ENCODE measurements at places on chromosomes 4 and X.
A peak's percentile ranks its signal among the peaks of the same experiment; 100 is the strongest.

DNA sequence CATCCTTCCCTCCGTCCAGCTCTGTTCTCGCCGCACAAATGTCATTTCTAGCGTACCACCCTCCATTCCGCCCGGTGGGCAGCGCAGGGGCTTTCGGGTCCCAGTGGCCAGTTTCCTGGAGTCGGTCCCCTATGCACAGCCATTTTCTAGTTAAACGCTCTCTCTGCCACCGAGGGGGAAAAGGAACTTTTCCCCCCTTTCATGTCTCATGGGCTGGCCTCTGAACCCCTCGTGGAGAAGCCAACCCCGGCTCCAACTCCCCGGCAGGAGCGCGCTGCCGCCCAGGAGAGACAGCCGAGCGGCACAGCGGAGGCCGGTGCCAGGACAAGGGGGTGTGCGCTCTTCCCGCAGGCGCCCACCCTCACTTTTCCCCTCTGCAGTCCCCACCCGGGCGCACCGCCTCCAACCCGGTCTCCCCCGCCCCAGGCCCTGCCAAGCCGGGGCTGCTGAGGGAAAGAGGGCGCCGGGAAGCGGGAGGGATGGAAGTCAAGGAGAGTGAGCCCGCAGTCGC lies 662 bp downstream of the APBB2 start:
- H3K27ac ChIP-seq = peak overlapping the region; percentile 54
- H3K27me3 ChIP-seq = no peaks in the 10 kb centered on the region
- peak; percentile 60 for DNase-seq
- peak overlapping the region; percentile 72 for H3K4me3 ChIP-seq
- H3K4me1 ChIP-seq = peaks cover 8% of the 10 kb centered on the region

DNA sequence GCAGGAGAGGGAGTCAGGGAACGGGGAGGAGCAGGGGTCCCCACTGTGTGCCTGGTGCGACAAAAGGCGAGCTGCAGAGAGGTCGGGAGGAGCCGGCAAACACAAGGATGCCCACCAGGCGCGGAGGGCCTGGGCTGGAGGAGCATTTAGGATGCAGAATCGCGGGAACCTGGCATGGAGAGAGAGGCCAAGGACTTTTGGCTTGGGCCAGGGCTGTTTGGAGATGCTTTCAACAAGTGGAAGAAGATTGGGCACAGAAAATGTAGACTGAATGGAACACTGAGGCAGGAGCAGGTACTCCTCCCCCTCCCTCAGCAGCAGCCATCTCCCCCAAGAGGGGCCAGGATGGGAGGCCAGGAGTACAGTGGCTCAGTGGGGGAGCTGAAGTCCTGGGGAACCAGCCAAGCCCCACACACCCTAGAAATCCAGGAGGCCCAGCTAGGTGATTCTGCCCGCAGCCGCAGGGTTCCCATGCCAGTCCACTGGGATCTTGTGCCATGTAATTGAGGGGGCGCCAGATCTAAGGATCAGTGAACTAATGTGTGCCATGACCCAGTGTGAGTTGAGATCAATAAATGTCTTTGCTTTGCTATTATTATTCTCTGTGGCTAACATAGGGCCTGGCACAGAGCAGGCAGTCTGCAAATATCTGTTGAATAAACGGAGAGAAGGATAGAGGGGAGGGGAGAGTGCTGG lies 1.1 kb upstream of the ABLIM2 start:
- no peak for DNase-seq

GRCh38 chrX:111411983-111412382 lies at the start of gene DCX:
Gene DCX, minus strand, starts transcription at chrX:111412192. Its CDS starts 1,794 bp downstream, at chrX:111410398.
- no peaks in the 10 kb centered on the region for H3K27me3 ChIP-seq
- peaks cover 20% of the 10 kb centered on the region for H3K36me3 ChIP-seq
- DNase-seq = peak; percentile 65
- peak within 1 kb of the TSS; percentile 73 for H3K27ac ChIP-seq
- H3K4me1 ChIP-seq = peaks cover 27% of the 10 kb centered on the region

DNA sequence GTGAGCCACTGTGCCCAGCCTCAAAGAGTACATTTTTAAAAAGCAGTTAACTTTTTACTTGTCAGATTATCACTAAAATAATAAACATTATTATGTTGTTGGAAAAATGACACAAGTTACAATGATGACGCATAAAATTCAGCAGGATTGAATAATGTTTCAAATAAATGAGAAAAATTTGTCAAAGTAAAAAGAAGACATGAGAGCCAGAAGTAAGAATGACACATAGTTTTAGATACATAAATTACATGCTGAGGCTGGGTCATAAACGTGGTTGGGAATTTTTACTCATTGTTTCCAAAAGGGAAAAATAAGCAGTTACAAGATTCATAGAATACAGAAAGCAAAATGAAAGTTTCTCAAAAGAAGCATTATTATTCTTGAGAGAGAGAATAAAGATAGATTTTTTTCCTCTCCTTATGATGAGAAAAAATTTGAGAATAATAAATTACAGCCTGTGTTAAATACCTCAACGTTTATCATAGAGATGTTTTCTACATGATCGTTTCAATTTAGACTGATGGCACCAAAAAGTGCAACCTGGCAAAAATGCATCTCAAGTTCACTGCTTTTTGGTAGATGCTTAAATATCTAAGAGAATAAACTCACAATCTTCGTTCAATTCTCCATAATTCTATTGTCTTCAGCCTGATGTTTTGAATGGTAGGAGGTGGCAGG lies 40.4 kb downstream of the GUCY1B1 start:
- H3K27ac ChIP-seq = no peak overlapping the region
- peaks cover 11% of the 10 kb centered on the region for H3K4me1 ChIP-seq
- H3K4me3 ChIP-seq = no peak overlapping the region
- no peaks in the 10 kb centered on the region for H3K27me3 ChIP-seq
- H3K36me3 ChIP-seq = no peaks in the 10 kb centered on the region
- no peak for DNase-seq

DNA sequence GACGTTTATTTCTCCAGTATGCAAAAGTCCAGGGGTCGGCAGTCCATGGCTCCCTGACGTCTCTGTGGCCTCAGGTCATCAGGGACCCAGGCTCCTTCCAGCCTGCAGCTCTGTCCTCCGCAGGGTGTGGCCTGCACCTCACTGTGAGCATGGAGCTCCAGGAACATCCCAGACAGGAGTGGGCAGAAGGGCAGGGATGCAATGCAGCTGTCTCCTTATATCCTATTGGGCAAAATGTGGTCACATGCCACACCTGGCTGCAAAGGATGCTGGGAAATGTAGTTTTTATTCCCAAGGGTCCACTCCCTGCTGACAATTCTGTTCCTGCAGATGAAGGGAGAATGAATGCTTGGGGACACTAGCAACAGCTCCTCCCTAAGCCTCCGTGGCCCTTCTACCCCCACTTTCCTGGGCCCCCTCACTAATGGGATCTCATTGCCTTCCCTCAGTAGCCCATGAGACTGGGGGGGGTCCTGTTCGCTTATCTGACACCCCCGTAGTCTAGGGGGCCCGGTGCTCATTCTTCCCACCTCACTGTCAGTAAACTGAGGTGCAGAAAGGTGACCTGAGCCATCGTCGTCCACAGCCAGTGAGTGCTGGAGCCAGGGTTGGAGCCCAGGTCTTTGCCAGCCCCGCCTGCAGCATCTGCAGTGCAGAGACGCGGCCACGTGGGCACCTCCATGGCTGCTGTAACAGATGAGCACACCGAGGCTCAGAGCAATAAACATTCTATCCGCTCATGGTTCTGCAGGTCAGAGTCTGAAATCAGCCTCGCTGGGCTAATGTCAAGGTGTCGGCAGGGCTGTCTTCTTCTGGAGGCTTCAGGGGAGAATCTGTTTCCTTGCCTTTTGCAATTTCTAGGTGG lies 5.9 kb upstream of the GRPEL1 start:
- H3K27me3 ChIP-seq = no peaks in the 10 kb centered on the region
- H3K27ac ChIP-seq = peak overlapping the region; percentile 76
- DNase-seq = peak; percentile 84
- no peak overlapping the region for H3K4me3 ChIP-seq

GRCh38 chrX:11899091-11899490 lies 141.1 kb downstream of the MSL3 start:
- peaks cover 22% of the 10 kb centered on the region for H3K4me1 ChIP-seq
- H3K27ac ChIP-seq = peak overlapping the region; percentile 77
- H3K27me3 ChIP-seq = no peaks in the 10 kb centered on the region
